ENCODE measurements at places on chromosomes 12 and 14.

DNA sequence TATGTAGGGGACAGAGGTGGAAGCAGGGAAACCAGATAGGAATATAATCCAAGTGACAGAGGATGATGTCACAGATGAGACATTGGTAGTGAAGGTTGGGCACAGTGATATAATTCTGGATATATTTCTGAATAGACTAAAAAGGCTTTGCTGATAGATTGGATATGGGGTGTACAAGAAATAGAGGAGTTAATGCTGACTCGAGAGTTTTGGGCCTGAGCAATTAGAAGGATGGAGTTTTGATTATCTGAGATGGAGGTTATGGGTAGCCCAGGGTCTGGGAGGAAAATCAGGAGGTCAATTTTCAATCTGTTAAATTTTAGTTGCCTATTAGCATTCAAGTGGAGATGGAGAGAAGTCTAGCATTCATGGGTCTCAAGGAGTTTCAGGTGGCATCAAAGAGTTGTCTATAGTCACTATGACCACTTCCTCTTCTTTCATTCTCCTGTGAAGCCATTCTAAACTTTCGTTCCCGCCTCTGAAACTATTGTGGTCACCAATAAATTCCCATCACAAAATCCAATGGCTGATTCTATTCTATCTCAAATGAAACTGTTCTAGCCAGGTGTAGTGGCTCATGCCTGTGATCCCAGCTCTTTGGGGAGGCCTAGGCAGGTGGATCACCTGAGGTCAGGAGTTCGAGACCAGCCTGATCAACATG lies 10.6 kb upstream of the ANO6 start:
- DNase-seq: no peak

GRCh38 chr12:6038160-6038559 lies 86.3 kb downstream of the VWF start:
- DNase-seq: peak; percentile 85

DNA sequence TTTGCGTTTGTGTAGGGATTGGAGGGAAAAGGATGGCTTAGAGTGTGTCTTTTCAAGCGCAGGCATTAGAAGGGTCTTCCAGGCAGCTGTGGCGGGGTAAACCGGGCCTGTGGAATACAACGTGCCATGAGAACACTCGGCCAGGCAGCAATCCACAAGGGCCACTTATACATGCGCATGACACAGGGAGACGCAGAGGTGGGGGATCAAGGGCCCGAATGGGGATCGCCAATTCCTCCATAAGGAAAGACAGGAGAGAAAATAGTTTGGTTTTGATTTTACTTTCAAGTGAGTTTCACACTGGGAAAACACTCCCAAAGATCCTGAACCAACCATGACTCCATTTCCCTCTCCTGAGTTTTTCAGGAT lies 71.6 kb downstream of the SPRING1 start:
- no peak for DNase-seq

GRCh38 chr12:101862245-101862644 lies 15.1 kb upstream of the DRAM1 start:
- DNase-seq: no peak

- peak; percentile 87 for DNase-seq
These were observed 138.0 kb downstream of the ASCL4 start for GRCh38 chr12:107912421-107913004.

GRCh38 chr12:32603858-32604257 lies 75.2 kb upstream of the DNM1L start:
- peak; percentile 17 for DNase-seq

- DNase-seq: peak; percentile 44
These were observed 12.1 kb downstream of the ZFHX2 start for GRCh38 chr14:23539248-23540140.

GRCh38 chr12:3252450-3252891 lies 175.3 kb downstream of the TSPAN9 start:
- DNase-seq: no peak

DNA sequence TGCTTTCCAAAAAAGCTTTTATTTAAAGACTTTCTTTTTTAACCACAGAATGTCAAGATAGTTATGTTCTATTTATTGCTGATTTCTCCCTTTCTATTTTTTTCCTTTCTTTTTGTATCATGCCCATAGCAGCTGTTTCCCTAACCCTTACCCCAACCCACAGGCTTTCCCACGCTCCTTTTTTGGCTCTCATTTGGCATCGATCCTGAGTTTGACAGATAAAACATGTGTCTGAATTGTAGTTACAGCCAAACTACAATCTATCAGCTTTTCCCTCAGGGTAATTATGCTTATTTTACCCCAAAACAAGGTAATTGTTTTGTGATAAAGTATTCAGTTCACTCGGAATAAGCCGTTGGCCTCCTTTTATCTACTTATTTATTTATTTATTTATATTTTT lies 46.7 kb downstream of the PDE3A start:
- DNase-seq: peak; percentile 2

DNA sequence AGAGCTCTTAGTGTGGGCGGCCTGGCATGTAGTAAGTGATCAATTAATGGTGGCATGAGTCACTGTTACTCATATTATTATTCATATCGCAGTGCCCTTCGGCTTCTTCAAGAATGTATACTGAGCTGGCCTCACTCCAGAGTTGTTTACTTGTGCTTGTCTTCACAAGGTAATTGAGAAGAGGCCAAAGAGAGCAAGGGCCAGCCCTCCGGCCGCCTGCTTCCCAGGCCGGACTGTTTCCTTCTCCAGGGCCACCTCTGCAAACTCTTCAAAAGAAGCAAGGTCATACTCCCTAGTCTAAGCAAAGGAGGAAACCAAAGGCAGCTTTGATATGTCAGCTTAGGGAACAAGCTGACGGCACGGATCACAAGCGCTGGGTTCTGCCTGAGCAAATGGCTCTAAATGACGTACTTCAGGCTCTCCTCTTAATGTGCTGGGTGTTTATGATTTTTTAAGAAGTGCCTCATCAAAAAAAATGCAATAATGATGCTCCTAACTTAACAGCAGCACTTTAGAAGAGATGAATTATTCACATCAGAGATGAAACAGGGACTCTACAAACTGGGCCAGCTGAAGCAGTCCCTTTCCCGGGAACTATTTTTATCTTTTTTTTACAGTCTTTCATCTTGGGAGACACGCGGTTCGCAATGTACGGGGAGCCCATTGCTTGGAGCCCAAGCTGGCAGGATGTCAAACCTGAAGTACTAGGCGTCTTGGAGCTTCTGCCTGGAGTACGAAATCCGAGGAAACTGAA lies 65.6 kb upstream of the DLK1 start:
- no peak for DNase-seq

DNA sequence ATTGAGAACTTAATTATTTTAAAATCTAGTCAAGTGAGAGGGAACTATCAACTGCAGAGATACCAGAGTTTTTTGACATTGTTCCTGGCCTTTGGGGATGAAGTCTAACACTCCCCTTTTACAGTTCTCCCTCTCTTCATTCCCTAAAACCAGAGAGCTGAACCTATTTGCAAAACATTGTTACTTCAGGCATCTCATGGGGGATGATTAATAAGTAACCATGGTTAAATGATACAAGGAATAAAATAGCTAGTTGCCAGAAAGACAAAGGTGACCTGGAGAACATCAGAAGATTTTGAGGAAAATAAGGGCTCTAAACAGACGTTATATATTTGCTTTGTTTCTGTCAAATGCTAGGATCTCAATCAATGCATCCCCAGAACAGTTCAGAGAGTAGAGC lies 42.3 kb downstream of the PDE6H start:
- no peak for DNase-seq

- no peak for DNase-seq
These were observed 6.6 kb upstream of the KRT18 start for GRCh38 chr12:52942066-52942900.

- DNase-seq: peak; percentile 73
These were observed 76.7 kb upstream of the RGS6 start for GRCh38 chr14:71855399-71856036.

GRCh38 chr14:61611880-61612630 lies 83.3 kb upstream of the HIF1A start:
- no peak for DNase-seq

DNA sequence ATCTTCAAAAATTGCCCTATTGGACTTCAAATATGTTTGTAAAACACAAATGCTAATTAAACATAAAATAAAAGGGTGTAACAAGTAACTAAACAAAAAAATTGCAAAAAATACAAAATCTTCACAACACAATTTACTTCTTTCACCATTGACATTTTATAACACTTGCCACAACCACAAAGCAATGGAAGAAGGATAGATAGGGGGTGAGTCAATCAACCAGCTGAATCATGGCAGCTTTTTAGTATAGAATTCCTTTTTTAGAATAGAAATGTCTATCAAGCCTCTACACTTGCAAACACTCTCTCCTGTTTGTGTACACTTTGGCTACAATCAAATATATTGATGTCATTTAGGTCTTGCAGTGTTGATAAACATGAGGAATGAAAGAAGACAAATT lies 232.7 kb downstream of the SLC16A7 start:
- no peak for DNase-seq
